Left lobe of liver (tissue), 2 donors: ENCODE measurements at places on chromosomes 3 and 15. TPM values are rescaled to one million over a fixed set of nuclear protein-coding genes. Genes with fewer than 3 reads are reported as not detected.
A peak's percentile ranks its signal among the peaks of the same experiment; 100 is the strongest.

Gene MRPS11
- 34.5 TPM for total RNA-seq

Gene TGM5
- not detected for total RNA-seq

Gene CTDSPL2
- 10.7 TPM for total RNA-seq

Gene MITF
- total RNA-seq, result 4.3 TPM

Gene CFAP100
- total RNA-seq, result not detected

Gene RAB11A
- total RNA-seq, result 54.2 TPM

Gene GHRL
- 0.30 TPM for total RNA-seq

Gene ADGRG7
- 17.0 TPM for total RNA-seq

DNA sequence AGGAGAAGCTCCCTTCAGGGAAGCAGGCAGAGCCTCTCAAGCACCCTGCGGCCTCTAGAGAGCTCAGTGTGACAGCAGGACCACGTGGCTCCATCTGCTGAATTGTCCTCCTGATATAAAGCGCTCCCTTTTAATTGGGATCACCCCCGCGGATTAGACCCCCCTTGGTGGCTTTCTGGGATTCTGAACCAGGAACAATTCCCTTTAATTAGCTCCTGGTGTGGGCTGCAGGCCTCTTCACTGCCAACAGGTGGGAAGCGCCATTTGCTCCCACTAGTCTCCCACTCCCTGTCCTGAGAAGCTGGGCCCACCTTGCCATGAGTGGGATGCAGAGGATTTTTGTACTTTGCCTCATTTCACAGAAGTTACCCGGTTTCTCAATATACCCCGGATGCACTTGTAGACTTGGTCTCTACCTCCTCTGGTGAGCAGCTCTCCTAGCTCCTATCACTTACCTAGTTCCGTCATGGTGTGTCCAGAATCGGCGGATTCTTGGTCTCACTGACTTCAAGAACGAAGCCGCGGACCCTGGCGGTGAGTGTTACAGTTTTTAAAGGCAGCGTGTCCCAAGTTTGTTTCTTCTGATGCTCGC lies 592 bp downstream of the PGPEP1L start:
- DNase-seq, result no peak

DNA sequence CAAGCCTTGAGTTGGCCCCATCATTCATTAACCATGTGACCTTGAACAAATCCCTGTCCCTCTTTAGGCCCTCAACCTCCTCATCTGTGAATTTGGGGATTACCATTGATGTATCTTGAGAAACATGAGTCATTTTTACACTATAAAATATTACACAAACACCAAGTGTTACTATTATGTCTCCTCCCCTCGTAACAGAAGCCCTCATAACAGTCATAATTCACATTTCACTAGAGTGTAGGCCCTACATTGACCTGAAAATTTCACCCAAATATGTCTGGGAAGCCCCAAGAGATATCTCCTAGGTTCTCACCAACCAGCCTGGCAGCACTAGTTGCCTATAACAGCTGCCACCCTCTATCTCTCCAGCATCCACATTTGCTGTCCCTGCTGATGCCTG lies 15.8 kb upstream of the SLC6A1 start:
- no peak for DNase-seq

- DNase-seq, result no peak
These were observed 641.5 kb downstream of the PLOD2 start for GRCh38 chr3:145519398-145520047.

DNA sequence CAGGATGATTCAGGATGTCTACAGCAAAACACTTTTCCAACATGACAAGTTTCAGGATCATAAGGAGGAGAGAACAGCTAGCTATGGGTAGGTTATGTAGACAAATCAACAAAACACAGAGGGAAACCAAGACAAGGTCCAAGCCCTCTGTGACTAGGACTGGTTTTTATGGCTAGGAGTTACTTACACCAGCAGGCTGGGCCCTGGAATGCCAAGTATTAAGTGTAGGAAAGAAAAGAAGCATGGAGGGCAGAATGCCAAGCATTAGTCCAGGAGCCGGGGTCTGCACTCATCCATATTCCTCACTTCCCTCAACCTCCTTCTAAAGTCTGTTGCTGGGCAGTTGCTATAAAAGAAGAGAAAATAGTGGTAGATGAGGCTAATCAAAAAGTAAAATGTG lies 35.3 kb upstream of the PPP2R3A start:
- DNase-seq, result no peak

- DNase-seq, result no peak
These were observed 221.4 kb upstream of the SUCLG2 start for GRCh38 chr3:67875858-67876257.

DNA sequence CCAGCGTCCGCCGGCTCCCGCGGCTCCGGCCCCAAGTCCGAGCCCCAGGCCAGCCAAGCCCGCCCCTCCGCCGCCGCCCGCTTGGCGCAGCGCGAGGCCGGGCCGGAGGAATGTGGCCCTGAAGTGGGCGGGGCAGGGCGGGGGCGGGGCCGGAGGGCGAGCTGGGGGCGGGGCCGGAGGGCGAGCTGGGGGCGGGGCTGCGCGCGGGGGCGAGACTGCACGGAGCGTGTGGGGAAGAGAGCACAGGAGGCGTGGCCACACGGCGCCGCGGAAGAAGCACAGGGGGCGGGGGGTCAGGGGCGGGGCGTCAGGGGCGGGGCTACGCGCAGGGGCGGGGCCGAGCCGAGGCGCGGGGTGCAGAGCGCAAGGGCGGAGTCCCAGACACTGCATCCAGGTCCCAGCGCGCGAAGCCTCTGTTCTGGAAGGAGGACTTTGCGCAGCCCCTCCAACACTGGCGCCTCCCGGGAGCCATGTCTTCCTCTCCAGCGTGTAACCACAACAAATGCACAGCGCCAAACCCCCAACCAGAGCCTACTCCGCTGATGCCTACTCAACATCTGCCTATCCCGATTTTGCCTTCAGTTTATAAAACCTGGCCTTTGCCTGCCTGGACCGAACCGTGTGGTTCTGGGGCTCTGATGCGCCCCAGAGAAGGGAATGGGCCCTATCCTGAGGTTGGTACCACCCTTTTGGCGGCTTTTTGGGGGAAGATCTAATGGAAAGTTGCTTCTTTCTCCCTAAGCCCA lies 105.5 kb downstream of the IQSEC1 start:
- peak; percentile 93 for DNase-seq

DNA sequence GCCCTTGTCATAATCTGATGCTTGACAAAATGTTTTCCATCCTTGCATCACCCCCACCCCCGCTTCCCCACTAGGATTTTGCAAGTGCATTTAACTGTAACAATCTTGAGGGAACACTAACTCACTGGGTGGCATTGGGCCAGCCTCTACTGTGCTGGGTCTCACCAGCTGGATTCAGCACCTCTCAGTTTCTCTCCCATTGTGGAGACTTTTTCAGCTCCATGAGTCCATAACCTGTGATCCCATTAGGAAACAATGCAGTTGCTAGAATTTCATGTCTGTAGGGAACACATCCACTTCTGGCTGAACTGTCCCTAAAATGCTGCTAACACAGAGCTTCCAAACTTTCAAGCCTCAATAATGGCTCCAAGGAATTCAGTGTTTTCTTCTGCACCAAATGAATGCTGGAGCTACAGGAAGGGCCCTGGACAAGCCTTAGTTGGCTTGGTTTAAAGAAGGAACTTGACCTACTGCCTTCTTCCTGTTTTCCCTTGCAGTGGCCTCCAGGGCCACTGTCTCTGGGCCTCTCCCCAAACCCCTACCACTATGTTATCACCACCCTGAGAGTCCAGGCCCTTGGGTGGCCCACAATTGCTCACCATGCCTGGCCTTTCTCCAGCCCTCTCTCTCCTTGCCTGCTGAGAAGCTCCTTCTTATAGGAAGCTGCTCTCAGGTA lies 15.6 kb downstream of the CYP19A1 start:
- DNase-seq, result no peak

- DNase-seq, result no peak
These were observed 259.1 kb upstream of the TPM1 start for GRCh38 chr15:62783303-62783957.

DNA sequence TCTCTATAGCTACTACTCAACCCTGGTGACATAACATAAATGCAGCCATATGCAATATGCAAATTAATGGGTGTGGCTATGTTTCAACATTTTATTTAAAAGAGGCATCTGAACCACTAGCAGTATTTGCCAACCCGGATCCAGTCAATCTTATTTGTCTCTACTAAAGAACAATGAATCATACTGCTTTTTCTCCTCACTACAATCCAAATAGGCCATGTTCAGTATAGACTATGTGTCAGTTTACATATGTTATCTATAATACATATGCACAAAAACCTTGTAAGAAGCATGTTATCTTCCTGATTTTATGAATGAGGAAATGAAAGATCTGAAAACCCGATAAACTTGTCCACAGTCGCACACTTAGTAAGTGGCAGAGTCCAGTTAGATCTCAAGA lies 125.7 kb downstream of the STAG1 start:
- no peak for DNase-seq

- no peak for DNase-seq
These were observed 341.6 kb downstream of the ERC2 start for GRCh38 chr3:56126632-56127031.

DNA sequence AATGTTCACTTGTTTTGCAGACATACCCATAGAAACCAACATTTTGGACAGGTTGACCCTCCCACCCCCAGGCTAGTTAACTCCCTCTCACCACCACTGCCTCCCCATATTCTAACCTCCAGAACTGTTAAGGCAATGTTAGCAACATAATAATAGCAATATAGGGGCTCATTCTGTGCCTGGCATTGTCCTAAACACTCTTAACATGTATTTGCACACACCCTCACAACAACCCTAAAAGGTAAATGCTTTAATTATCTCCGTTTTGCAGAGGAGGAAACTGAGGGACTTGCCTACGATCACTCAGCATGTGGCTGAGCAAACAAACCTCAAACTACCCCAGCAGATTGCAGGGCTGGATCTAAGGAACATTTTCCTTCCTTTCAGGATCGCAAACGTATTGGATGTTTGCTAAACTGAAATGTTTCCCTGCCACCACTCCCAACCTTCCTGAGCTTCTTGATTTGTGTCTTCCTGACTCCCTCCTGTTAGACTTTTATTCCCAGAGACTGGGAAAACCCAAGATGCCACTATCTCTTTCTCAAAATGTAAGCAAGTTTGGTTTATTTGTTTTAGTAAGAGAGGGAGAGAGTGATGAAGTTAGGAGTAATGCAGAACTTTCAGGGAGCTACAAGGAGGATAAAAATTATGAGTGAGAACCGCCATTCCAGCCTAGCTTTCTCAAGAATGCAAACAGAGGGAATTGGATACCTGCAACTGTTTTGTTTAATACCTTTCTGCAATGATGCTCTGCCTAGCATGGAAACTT lies 1.3 kb downstream of the SCG5 start:
- no peak for DNase-seq

DNA sequence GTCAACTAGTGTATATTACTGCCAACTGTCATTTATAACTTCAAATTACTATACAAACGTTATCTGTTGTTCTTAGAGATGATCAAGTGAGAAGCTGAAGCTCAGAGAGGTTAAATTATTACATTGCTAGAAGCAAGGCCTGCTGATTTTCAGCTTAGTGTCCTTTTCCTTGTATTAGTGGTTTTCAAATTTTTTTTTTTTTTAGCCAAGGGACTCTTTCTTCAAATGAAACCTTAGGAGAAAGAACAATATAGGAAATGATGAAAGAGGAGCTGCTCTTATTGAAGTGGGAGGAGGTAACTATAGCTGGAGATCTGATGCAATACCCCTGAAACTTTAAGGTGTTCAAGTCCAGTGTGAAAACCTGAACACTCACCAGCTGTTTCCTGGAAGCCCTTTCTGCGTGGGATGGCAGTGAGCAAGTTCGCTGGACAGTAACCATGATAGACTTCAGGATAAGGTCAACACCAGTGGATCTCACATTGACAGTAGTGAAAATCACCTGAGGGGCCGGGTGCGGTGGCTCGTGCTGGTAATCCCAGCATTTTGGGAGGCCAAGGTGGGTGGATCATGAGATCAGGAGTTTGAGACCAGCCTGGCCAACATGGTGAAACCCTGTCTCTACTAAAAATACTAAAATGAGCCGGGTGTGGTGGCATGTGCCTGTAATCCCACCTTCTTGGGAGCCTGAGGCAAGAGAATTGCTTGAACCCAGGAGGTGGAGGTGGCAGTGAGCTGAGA lies 376.2 kb downstream of the EDEM1 start:
- DNase-seq, result no peak

DNA sequence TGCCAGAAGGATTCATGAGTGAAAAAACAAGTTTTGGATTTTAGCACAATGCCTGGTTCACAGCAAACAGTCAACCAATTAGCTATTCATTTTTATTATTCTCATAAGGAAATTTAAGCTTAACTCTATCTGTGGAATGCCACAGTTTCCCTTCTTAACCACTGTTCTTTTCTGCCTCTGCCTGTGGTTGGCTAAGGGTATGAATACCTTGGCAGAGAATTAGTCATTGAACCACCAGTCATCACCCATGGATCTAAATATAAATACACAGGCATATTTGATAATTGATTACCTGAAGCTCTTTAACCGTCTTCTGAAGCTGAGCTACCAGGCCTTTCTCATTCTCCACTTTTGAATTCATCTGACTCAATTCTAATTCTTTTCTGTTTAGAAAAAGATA lies 79.9 kb downstream of the MYH15 start:
- DNase-seq, result no peak

DNA sequence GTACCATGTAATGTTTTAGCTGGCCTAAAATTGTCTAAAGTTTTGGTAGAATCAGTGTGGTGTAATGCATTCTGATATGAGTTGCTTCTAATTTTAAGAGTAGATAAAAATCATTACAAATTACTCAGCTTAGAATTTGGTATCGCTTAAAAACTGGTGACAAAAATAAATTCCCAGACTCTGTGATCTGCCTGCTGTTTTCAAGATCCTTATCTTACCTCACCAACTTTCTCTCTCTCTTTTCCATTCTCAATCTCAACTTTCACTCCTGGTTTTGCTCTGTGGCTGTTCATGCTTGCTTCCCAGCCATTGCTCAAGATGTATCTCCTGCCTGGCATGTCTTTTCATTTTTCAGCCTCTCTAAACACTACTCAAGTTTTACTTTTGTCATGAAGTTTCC lies 45.7 kb downstream of the TCF12 start:
- DNase-seq, result no peak

GRCh38 chr15:98651036-98651481 lies 2.7 kb downstream of the IGF1R start:
- no peak for DNase-seq

DNA sequence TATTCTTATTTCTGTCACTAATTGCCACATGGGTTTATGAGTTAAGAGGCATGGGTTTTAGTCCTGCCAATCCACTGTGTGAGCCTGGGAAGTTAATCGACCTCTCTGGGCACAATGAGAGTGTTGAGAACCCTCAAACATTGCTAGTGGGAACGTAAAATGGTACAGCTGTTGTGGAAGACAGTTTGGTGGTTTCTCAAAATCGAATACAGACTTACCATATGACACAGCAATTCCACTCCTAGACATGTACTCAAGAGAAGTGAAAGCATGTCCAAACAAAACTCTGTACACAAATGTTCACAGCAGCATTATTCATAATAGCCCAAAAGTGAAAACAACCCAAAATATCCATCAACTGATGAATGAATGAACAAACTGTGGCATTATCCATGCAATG lies 5.7 kb upstream of the GNB5 start:
- DNase-seq, result no peak
